Activated T-helper 2 cell treated with anti-CD3 and anti-CD28 coated beads, Interferon-gamma antibody, Interleukin-2, Interleukin-4, amounts not matched to agents 10 μg/mL and 5 μg/mL and 100 μg/mL, durations not matched to agents 14 hours and 24 hours and 36 hours (primary cell): ENCODE measurements at places on chromosomes 13 and 19. TPM values are rescaled to one million over a fixed set of nuclear protein-coding genes. Genes with fewer than 3 reads are reported as not detected.
A peak's percentile ranks its signal among the peaks of the same experiment; 100 is the strongest.

GRCh38 chr19:54792814-54793213, 10.6 kb upstream of the KIR2DL4 start:
- no peak for DNase-seq

DNA sequence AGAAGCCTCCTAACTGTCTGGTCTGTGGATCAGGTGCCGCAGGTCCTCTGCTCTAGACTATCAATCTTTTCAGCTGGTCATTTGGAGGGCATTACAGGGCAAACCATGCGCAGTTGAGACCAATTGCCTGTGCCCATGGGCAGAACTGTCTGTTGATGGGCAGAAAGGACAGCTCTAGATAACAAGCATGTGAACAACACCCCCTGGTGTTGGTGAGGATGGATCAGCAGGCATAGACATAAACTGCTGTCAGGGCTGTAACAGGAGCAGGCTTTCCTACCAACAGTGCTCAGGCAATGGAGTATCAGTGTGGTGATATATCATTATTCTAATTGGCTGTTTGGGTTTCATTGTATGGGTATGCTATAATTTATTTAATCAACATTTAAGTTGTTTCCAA, 104.7 kb upstream of the KL start:
- DNase-seq = peak; percentile 16

Gene LGALS4
- total RNA-seq = 1.6 and 2.0 TPM in 2 replicates

DNA sequence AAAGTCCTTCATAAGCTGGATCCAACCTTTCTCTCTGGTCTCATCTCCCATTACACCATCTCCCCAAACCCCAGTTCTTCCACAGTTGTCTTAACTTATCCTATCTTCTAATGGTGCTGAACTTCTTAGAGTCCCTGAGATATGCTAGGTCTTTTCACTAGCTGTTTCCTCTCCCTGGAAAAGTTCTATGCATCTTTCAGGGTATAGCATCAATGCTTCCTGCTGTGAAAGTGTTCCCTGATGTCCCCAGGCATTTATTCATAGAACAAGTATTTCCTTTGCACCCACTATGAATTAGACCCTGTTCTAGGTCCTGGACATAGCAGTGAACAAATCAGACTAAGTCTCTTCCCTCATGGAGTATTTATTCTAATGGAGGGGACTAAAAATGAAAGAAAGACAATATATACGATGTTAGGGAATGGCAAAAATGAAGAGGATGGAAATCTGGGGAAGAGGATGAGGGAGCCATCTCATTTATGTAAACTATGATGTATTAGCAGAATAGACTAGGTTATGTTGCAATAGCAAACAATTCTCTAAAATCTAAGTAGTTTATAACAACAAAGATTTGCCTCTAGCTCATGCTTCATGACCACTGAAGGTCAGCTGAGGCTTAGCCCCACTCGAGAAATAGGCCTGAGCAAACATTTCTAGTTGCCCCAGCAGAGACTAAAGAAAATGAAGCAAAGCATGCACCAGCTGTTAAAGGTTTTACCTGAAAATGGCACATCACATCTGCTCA, 120.0 kb downstream of the CYSLTR2 start:
- no peak for DNase-seq

DNA sequence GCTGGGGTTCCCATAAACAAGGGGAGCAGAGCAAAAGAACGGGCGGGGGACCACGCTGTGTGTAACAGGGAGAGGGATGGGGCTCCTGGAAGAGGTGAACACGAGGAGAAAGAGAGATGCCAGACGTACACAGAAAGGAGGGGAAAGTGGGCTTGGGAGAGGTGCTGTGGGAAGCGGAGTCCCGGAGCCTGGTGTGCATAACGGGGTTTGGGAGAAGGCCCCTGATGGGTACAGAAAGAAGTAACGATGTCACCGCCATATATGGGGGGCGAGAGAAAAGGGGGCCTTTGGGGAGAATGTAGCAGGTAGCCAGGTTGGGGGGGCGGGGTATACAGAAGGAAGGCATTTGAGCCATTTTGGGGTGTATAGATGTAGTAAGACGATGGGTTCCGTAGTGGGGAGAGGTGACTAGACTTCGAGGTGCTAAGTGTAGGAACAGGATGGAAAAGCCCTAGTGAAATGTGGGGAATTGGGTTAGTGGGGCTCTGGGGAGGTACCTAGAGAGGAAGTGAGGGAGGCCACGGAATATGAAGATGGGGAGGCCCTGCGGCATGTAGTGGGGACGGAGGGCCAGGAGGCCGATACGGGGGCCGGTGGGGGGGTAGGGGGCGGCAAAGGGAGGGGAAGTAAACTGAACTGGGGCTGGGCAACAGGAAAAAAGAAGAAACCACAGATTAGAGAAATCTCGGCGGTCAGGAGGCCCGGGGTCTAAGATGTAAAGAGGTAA, 787 bp downstream of the ZNF580 start:
- DNase-seq = peak; percentile 25

Gene MAU2
- 55.3 and 60.3 TPM in 2 replicates for total RNA-seq

- no peak for DNase-seq
Observed at GRCh38 chr13:98959786-98960605, 17.9 kb downstream of the DOCK9 start.

DNA sequence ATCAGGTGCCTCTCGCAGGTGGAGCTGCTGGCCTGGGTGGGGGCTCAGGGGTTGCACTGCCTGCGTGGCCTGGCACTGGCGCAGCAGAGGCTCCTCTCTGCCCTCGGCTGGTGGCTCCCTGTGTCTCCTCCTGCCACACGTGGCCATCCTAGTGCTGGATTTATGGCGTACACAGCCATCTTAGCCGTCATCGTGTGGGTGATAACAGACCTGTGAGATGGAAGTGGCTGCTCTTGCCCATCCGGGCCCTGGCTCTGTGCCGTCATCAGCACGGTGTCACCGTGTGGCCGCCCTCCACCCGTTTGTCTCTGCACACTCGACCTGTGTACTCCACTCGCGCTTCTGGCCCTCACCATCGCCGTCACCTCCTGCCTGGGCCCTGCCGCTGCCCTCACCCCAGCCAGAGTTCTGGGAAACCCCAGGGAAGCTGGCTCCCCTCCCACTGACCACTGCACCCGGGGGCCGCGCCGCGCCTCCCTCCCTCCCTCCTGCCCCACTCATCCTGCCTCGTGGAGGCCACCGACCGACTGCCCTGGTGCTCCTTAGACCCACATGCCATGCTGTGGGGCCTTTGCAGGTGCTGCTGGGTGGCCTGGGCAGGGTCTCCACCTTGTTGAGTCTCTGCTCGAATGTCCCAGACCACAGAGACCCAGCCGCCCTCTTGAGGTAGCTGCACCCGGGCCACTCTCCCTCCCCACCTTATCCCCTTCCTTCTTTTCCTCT, 29.5 kb downstream of the TMEM255B start:
- no peak for DNase-seq

Gene TMEM272
- 0.18 TPM in 1 of 2 replicates, not detected in the other for total RNA-seq

Gene RNF17
- not detected in 2 replicates for total RNA-seq

DNA sequence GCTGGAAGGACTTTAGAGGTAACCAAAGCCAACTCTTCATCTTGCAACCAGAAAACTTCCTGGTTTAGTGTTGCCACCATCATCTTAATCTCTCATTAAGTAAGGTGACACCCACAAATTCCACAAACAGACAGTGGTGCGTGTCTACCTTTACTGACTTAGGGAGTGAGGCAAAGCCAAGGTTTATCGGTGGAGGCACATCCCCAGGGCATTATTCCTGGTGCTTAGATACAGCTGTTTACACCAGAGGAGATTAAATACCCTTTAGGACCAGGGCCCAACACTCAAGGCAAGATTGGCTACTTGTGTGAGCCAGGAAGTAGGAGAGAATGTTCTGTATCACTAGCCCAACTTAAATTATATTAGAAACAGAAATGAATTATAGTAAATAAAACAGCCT, 9.5 kb downstream of the STOML3 start:
- no peak for DNase-seq

DNA sequence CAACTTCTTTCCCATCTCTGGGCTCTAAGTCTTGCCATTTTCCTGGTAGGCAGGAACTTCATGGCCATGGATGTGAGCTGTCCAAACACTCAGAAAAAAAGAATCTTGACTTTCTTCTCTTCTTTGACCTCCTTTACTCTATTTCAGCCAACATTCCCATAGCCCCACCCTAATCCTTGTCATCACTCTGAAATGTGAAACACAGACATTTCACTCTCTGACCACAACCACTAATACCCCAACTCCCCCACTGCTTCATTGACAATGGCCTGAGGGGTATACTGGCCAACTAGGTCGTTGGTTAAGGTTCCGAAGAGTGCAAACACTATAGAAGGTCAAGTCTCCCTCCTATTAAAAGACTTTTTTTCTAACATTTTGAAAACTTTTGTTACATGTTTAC, 4.7 kb upstream of the CYP2A13 start:
- no peak for DNase-seq

DNA sequence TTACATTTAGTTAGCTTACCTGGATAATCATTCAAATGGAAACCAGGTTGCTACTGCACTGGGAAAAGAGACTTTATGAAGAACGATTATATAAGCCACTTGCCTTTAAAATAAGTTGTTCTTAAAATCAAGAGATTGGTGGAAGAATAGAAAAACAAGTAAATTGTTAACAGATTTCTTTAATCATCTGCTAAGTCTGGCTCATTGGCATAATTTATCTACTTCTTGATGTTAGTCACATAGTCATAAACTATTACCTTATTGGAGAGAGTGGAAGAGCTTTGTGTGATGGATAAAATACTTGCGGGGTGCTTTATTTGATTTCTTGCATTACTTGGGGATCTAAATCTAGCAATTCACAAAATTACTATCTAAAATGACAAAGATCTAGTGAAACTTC, 6.8 kb downstream of the LSM14A start:
- DNase-seq = no peak

- no peak for DNase-seq
Observed at GRCh38 chr13:81762449-81762848, 1421.5 kb upstream of the SPRY2 start.

Gene SIGLEC5
- total RNA-seq = not detected in 2 replicates

DNA sequence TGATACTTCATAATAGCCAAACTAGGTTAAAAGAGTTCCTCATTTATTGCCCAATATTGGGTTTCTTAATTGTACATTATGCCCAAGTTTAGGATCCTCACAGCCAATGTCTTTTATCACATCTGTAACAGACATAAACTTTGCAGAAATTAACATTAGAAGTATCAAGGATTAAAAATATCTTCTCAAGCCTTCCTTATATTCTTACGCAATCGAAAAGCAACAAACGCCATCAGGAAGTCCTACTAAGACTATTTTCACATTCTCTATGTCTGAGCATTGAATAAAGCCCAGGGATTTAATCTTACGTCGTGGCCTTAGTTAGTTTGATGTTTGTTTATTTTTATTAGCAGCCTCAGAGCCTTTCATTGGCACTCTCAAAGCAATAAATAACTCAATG, 1660.4 kb upstream of the MIR17HG start:
- DNase-seq = no peak

GRCh38 chr19:18609717-18610051, 3.0 kb upstream of the TMEM59L start:
- no peak for DNase-seq

DNA sequence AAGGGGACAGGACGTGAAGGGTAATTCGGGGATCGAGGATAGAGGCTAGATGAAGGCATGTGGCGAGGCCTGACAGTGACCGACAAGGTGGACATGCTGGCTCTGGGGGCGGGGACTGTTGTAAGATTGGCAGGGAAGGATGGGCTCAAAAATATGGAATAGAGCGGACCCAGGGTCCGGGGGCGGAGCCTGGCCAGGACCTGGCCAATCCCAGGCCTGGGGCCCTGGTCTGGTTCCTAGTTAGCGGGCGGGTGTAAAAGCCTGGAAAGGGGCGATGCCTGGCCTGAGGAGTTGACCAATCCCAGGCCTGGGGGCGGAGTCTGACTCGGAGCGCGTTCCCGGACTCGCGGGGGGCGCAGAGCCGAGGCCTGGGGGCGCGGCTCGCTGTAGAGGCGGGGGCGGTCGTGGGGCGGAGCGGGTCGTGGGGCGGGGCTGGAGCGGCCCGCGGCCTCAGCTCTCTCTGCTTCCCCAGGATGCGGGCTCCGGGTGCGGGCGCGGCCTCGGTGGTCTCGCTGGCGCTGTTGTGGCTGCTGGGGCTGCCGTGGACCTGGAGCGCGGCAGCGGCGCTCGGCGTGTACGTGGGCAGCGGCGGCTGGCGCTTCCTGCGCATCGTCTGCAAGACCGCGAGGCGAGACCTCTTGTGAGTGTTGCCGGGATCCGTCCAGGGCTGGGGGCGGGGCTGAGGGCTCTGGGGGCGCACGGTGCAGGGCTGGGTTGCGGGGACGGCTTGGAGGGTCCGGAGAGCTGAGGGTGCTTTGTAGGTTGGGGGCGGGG, at the start of gene SLC27A1:
SLC27A1 (plus strand) TSS at position 457 of the 774 bp plus-strand sequence; CDS start at position 474, 17 bp downstream.
- peak; percentile 82 for DNase-seq

GRCh38 chr19:54077334-54077733, 3.8 kb downstream of the TARM1 start:
- DNase-seq = no peak

DNA sequence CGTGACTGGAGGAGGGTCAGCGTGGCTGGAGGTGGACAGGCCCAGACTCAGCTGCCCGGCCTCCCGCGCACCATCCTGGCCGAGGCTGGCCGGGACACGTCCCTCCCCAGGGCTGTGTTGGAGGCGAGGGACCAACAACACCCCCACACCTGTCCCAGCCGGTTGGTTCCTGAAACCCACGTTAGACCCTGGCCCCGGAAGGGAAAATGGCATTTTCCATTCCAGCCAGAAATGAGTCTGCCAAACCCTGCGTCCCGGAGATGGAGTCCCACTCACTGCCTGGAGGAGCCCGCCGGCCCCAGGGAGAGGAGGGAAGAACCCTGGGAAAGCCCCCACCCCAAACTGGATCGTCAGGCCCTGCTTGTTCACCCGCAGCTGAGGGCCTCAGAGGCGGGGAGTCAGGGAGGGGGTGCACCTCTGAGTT, 4.8 kb upstream of the WDR18 start:
- DNase-seq = no peak

GRCh38 chr13:48235341-48236135, 2.5 kb downstream of the ITM2B start:
- DNase-seq = no peak

GRCh38 chr19:17136021-17136420, 60.4 kb downstream of the MYO9B start:
- no peak for DNase-seq

DNA sequence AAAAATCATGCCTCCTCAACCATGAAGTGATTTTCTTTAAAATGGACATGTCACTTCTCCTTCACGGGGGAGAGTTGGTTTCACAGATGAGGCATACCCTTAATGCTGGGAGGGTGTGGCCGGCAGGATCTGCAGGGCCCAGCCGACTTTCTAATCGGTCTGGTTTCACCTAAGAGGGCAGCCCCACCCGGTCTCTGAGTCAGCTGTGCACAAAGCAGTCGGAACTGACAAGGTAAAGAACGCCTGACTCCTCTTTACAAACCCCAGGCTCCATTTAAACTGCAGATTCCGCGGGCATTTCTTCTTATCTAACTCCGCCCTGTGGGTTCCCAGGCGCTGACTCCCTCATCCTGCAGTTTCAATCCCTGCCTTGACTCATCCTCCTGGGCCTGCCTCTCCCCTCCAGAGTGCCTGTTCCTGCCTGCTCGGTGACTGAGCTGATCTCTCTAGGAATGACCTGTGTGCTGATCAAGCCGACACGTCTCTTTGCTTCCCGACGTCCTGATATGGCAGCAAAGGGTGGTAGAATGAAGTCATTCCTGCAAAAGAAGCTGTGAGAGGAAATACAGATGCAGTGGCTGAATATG, 63.4 kb downstream of the EFNB2 start:
- no peak for DNase-seq
